ENCODE measurements at places on chromosomes 6 and 20.
A peak's percentile ranks its signal among the peaks of the same experiment; 100 is the strongest.

DNA sequence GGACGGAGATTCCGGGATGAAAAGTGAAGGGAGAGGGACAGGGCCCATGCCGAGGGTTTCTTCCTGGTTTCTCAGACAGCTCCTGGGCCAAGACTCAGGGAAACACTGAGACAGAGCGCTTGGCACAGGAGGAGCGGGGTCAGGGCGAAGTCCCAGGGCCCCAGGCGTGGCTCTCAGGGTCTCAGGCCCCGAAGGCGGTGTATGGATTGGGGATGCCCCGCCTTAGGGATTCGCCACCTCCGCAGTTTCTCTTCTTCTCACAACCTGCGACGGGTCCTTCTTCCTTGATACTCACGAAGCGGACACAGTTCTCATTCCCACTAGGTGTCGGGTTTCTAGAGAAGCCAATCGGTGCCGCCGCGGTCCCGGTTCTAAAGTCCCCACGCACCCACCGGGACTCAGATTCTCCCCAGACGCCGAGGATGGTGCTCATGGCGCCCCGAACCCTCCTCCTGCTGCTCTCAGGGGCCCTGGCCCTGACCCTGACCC is 55.0 kb upstream of the HLA-A start:
- DNase-seq = no peak

DNA sequence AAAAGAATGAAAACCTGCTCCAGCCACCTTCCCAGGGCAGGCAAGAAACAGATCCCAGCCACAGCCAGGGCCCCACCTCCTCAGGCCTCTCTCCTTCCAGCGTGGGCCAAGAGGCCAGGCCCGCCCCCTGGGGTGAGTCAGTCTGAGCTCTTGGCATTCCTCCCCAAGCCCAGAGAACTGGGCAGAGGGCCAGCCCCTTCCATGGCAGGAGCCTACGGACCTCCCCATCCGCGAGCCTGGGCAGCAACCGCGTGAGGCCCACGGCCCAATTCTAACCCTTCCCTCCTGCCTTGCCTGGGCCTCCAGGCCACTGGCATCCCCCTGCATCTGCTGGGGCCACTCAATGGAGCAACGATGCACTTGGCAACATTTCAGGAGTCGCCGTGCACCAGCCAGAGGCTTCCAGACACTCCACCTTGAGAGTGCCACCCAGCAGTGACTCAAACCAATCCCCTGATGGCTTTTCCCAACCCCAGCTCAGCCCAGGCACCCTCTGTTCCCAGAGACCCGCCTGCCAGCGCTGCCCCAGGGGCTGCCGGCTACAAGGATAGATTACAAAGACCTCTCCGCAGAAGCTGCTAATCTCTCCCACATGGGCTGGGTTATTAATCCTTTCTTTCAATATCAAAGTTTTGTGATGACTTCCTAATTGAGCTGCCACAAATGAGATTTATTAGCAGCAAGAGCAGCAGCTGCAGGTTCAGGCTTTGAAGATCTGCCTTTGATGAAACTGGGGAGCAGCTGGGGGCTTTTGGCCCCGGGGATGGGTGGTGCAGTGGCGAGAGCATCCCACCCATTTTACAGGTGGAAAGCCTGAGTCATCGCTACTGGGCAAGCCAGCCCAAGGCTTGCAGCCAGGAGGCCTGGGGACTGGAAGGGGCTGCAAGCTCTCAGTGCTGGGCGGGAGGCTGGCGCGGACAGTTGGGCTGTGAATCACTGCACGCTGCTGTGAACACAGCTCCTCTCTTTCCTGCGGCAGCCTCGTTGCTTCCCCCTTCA is 85.7 kb downstream of the NFATC2 start:
- DNase-seq = no peak

GRCh38 chr6:139429580-139430145 is 55.2 kb upstream of the CITED2 start:
- no peak for DNase-seq

- no peak for DNase-seq
These were observed 58.5 kb downstream of the PRND start for GRCh38 chr20:4780245-4780644.

- no peak for DNase-seq
These were observed 76.7 kb downstream of the PREX1 start for GRCh38 chr20:48750941-48751635.

DNA sequence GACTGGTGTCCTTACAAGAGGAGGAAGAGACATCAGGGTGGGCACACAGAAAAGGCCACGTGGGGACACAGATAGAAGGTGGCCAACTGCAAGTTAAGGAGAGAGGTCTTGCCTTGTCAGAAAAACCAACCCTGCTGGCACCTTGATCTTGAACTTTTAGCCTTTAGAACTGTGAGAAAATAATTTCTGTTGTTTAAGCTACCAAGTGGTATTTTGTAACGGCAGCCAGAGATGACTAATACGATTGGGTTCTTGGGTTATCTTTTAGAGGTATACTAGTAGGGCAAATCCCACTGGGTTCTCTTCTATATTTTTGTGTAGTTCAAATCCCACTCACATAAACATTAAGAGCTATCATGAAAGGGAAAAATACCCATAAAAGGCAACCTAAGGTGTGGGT is 31.9 kb upstream of the ZBTB24 start:
- no peak for DNase-seq

DNA sequence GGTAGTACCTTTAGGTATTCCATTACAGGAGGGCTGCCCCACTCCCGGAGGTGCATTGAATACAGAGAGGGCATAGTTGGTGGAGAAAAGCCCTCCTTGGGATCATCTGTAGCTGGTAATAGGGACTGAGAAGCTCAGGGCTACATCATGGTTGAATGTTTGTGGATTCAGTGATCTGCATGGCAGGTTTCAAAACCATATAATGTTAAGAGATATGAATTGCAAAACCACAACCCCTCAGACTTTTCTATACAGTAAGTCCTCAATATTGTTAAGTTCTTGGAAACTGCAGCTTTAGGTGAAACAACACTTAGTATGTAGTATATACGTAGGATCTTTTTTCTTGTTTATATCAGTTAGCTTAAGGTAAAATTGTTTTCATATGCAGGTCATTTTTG is 11.3 kb downstream of the TULP4 start:
- no peak for DNase-seq

- no peak for DNase-seq
These were observed 26.5 kb downstream of the GHRH start for GRCh38 chr20:37235065-37235464.

DNA sequence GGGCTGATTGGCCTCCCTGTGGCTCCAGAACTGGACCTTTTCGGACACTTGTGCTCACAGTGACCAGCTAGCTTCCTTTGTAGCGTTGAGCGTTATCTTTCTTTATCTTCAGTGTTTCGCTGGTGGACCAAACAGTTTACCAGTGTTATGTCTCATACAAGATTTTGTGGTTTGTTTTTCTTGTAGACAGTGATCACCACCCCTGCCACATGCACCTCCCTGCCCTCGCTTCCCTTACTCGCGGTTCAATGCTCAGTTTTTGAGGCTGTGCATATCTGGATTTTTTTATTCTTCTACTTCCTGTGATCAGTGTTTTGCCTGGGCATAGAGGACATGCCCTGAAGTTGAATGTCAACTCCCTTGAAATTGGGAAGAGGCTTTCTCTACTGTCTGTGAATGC is 16.4 kb downstream of the MYT1 start:
- DNase-seq = no peak

- DNase-seq = no peak
These were observed 153.0 kb downstream of the FOXA2 start for GRCh38 chr20:22431419-22431818.

DNA sequence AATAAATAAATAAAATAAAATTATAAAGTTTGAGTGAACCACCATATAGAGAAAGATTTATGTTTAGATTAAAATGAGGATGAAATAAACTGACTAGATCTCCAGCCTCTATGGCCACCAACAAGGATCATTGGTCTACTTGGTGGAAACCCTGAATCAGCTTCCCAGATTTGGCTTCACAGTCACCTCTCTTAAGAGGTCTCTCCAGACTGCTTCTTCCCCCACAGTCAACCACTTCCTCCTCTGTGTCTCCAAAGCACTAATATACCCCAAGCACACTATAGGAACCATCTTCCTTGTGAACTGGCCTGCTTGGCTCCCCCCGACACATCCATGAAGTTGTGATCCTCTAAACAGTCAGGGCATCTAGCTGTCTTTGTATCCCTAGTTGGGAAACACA is 529.6 kb upstream of the RNF217 start:
- DNase-seq = no peak

DNA sequence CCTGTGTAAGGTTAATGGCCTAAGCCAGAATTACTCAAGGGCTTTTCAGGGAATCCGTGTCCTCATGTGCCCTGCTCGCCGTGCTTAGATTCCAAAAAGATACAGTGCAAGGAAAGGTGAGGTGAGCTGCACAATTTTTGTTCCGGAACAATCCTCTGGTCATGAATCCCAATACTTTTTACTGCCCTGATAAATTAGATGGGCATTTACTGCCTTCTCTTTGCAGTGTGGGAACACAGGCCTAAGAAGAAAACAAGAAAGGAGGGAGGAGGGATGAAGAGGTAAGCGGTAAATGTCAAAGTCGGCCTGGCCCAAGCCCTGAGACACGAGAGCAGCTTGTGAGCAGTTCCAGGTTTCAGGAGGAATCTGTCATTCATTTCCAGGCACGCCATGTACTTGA is 390.9 kb upstream of the SULF2 start:
- DNase-seq = no peak

- no peak for DNase-seq
These were observed 32.7 kb upstream of the CRISP1 start for GRCh38 chr6:49898904-49899566.

- no peak for DNase-seq
These were observed 43.2 kb upstream of the TBC1D7 start for GRCh38 chr6:13371421-13372072.

DNA sequence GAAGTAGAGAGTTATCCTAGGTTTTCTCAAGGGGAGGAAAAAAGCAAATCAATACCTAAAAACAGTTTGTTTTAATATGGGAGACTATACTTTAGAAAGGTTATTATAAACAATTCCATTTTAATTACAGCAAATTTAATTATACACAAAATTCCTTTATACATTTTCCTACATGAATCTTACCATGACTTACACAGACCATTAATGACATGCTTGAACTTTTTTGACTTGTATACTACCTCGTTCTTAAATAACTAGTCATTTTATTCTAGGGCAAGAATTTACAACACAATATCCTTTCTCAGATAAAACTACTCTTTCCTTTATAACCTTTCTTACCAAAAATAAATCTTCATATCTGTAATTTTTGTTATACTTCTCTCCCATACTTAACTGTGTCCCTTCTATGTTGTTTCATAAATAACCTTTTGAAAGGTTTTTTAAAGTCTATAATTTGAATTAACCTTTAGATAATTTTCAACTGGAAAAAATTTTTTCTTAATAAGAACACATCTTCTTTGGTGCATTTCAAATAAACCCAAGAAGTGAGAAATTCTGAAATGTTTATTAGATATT is 729.4 kb downstream of the TENT5A start:
- DNase-seq = no peak

- no peak for DNase-seq
These were observed 66.1 kb upstream of the RNF24 start for GRCh38 chr20:4081421-4081820.

- DNase-seq = no peak
These were observed 11.3 kb upstream of the CEP43 start for GRCh38 chr6:166987930-166988329.

GRCh38 chr6:157101166-157101565 is 222.2 kb downstream of the TMEM242 start:
- DNase-seq = no peak

- no peak for DNase-seq
These were observed 12.1 kb downstream of the SYNGAP1 start for GRCh38 chr6:33431880-33432541.

DNA sequence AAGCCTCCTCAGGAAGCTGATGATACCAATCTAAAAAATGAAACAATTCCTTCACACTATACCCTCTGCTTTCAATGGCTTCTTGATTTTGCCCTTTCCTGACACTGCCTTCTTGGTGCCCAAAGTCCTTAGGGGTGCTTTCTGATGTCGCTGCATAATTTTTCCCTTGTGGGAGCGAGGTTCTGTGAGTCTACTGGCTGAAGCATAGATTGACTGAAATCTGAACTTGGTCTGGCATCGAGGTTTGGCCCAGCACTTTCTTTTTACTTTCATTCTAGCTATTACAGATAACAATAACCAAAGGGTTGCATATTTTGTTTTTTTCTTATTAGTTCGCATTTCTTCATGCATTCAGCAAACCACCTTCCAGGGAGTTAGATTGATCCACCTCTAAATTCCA is 65.8 kb downstream of the E2F3 start:
- DNase-seq = no peak

- peak; percentile 78 for DNase-seq
These were observed 533.1 kb upstream of the CDH4 start for GRCh38 chr20:60718743-60719480.

GRCh38 chr6:67888546-67888885 is 746.6 kb upstream of the ADGRB3 start:
- no peak for DNase-seq

DNA sequence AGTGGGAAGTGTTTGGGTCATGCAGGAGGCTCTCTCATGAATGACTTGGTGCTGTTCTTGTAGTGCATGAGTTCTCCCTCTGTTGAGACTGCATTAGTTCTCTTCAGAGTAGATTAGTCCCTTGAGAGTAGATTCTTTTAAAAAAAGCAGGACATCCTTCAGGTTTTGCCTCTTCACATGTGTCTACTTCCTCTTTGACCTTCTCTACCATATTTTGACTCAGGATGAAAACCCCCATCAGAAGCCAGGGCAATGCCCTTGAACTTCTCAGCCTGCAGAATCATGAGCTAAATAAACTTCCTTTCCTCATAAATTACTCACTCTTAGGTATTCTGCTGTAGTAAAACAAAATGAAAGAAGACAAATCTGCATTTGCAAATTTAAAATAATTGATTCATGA is 170.3 kb downstream of the CD109 start:
- no peak for DNase-seq

DNA sequence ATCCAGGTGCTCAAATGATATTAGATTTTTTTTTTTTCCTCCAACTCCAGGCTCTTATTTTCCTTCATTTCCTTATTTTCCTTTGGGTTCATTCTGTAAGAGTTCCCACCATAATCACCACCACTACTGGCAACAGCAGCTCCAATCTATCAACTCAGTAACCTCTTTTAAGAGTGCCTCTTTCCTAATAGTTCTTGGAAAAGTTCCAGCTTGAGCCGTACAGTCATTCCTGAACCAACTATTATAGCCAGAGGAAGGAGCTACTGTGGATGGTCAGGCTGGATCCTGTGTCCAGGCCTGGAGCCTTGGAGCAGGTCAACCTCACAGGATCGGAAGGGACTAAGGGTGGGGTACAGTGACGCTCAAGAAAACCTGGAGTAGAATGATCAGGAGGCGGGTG is 4.2 kb upstream of the ANGPT4 start:
- no peak for DNase-seq

DNA sequence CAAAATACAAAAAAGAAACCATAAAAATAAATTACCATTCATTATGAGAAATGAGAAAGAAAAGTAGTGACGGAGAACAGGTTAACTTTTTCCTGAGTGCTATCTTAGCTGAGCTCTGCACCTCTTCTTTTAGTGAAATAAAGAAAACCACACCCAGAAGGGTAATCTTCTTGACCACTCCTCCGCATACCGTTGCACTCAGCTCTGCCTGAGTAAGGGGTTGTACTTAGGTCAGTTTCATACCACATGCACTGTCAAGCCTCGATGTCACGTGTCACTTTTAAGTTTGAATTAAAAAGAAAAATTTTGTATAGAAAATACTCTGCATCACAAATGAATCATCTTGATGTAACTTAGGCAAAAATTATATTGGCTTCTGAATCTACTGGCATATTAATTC is 2.8 kb downstream of the EZR start:
- DNase-seq = no peak

GRCh38 chr6:14142511-14143223 is 25.1 kb downstream of the CD83 start:
- DNase-seq = no peak

GRCh38 chr6:56742122-56742791 is 99.6 kb upstream of the DST start:
- no peak for DNase-seq

All from NCI-H1436 (cell line).